Neural crest cell (in vitro differentiated cells): ENCODE measurements at places on chromosomes 5 and 9.

GRCh38 chr5:172541773-172542136 lies 87.4 kb upstream of the SH3PXD2B start:
- no peak for DNase-seq

DNA sequence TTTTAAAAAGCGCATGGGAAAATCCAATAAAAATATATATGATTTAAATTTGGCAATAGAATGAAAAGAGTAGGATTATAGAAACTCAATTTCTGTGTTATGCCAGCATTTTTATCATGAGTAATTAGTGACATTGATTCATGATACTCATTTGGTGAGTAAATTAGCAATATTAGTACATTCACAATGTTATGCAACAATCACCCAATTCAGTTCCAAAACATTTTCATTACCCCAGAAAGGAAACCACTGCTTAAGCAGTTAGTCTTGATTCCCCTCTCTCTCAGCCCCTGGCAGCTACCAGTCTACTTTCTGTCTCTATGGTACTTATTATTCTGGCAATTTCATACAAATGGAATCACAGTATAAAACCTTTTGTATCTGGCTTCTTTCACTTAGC lies 27.0 kb downstream of the OSMR start:
- DNase-seq, result no peak

DNA sequence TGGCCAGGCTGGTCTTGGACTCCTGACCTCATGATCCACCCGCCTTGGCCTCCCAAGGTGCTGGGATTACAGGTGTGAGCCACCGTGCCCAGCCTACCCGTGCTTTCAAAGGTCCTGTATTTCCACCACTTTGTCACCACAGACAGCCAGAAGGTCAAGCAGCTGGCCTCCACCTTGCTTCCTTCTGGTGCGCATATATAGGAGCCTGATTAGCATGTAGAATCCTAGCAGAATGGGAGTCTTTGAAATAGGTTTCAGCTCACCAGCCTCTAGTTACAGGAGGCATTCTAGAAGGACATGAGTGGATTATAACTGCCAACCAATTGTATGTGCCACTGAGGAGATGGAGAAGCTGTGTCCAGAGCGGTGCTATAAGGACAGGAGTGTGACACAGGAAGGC lies 18.9 kb downstream of the POLR1E start:
- no peak for DNase-seq

DNA sequence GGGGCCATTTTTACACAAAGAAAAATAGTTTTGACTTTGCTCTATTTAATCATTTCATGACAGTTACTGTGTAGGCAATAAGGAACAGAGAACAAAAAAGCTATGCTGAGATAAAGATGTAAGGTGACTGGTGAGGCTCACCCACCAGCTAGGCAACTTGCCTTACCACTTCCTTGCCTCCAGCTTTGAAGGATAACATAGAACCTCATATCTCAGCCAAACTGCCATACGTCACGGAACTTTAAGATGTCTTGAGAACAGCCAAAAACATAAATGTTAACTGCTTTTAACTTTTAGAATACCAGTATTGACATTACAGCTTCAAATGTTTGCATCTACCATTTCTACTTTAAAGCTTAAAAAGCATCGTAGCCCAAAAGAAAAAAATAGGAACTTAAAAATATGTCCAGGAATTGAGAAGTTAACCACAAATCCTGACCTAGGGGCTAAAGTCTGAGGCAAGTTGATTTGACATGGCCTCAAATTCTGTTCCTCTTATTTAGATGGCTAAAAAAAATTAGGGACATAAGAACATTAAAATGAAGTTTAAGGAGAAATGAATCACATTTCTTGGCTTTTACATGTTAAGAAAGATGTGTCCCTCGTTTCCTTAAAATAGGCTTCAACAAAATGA lies 7.7 kb upstream of the GCNT4 start:
- no peak for DNase-seq

GRCh38 chr9:20623748-20624124 lies 1.4 kb upstream of the MLLT3 start:
- DNase-seq, result no peak

DNA sequence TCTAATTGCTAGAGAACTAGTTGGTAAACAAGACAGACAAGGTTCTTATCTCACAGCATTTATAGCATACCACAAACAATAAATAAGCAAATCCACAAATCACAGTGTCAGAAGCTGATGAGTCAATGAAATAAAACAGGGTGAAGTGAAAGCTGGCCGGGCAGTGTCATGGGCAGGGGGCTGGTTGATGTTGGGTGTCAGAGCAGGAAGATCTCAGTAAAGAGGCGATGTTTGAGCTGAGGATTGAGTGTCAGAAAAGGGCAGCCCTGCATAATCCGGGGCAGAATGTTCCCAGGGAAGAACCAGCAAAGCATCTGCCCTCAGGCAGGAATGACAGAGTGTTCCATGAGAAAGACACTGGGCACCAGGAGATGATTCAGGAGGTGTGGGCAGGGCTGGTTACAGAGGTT lies 183.4 kb downstream of the GOLPH3 start:
- DNase-seq, result no peak

- no peak for DNase-seq
Observed at GRCh38 chr5:152151113-152151512, 226.5 kb upstream of the GLRA1 start.

DNA sequence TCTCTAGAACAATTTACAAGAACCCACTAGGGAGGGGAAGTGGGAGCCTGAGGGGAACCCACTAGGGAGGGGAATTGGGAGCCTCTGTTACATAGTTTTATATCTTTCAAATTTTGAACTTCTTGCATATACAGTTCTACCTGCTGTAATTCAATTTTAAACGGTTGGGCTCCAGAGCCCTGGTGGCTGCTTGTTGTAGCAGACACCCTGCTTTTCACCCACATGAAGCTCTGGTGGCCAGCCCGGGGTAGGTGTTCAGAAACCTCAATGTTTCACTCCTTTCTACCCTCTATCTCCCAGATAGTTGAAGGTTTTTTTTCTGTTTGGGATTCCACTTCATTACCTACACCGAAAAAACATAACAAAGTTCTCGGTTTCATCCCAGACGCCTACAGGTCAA lies 124.4 kb downstream of the TMEM174 start:
- no peak for DNase-seq

- DNase-seq, result no peak
Observed at GRCh38 chr9:126842220-126842842, 18.1 kb upstream of the ZBTB34 start.

GRCh38 chr5:88825584-88826315 lies 57.2 kb downstream of the MEF2C start:
- DNase-seq, result no peak

- DNase-seq, result no peak
Observed at GRCh38 chr5:56155992-56156584, 77.0 kb downstream of the ANKRD55 start.

- no peak for DNase-seq
Observed at GRCh38 chr5:107242411-107243219, 428.1 kb downstream of the EFNA5 start.

GRCh38 chr9:133169102-133169501 lies 5.4 kb upstream of the GBGT1 start:
- no peak for DNase-seq

DNA sequence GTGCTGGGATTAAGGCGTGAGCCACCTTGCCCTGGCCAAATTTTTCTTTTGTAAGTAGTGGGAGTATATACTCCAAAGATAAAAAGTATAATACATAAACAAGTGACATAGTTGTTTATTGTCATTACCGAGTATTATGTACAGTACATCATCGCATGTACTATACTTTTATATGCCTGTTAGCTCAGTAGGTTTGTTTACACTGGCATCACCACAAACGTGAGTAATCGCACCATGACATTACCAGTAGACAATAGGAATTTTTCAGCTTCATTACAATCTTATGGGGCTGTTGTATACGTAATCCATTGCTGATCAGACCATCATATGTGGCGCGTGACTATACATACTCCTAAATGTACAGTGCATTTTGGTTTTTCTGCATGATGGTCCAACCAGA lies 9.8 kb downstream of the SECISBP2 start:
- DNase-seq, result no peak

DNA sequence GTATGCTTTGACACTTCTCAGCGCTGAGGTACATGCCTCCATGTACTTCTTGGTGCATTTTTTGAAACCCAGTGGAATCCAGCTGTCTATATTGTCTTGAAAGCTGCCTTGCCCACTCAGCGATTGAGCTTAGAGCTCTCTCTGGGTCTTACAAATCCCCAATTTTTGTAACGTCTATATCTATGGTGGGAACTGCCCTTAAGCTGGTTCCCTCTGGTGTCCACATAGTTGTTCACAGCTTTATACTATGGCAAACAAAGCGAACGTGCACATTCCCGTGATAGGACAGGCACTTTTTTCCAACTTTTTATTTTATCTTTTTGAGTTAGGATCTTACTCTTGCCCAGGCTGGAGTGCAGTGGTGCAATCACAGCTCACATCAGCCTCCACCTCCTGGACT lies 20.9 kb downstream of the CDHR2 start:
- DNase-seq, result no peak

- DNase-seq, result no peak
Observed at GRCh38 chr5:179455320-179455719, 95.0 kb upstream of the RUFY1 start.

DNA sequence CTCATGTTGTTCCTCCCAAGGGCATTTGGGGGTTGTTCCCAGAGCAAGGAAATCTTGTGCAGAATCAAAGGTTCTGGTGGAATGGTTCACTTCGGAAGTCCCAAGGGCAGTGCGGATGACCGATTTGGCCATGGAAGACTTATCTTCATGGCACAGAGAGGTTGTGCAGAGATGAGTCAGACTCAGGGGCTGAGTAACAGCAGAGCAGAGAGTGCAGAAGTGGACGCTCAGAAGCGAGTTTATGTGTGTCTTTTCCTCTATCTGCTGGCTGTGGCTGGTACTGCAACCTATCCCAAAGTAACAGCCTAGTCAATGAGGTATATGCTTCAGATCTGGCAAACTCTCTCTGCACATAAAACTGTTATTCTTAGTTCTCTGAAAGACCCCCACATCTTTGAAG lies 118.1 kb downstream of the DPYSL3 start:
- DNase-seq, result peak; percentile 14

GRCh38 chr9:127923771-127924170 lies 6.8 kb downstream of the PIP5KL1 start:
- DNase-seq, result no peak

- DNase-seq, result no peak
Observed at GRCh38 chr5:89313044-89313443, 430.1 kb upstream of the MEF2C start.
